ENCODE measurements at places on chromosomes 5 and 9.

DNA sequence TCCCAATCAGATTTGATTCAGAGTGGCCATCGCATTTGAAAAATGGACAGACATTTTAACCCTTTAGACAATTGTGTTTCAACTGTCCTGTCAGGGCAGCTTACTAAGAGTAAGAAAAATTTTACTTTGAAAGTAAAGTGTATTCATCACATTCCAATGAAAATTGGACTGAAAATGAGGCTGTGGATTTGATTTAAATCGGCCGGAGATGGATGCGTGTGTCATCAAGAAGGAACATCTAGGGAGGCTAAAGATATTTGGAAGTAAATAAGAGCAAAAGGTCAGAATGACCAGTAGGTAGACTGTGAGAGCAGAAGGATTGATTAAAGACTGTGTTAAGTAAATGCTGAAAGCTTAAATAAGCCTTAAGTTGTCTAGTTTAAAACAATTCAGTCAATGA is 1.5 kb downstream of the ZCCHC7 start:
- no peak for DNase-seq

GRCh38 chr5:116492016-116492623 is 82.5 kb downstream of the SEMA6A start:
- DNase-seq, result no peak

DNA sequence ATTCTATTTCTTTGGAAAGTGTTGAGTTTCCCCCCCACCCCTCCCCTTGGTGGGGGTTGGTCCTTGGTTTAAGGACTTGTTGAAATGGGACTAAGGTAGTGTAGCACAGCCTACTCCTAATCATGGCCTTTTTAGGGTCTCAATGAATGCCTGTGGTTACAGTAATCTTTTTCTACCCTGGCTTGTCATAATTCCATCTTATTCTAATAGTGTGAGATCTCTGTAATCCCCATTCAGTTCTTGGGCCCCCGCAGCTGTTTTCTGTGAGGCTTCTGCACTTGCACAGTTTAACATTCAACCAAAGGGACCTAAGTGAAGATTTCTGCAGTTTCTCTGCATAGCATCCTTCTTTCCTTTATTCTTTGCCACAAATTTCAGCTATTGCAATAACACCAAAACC is 30.7 kb downstream of the TNFSF15 start:
- no peak for DNase-seq

DNA sequence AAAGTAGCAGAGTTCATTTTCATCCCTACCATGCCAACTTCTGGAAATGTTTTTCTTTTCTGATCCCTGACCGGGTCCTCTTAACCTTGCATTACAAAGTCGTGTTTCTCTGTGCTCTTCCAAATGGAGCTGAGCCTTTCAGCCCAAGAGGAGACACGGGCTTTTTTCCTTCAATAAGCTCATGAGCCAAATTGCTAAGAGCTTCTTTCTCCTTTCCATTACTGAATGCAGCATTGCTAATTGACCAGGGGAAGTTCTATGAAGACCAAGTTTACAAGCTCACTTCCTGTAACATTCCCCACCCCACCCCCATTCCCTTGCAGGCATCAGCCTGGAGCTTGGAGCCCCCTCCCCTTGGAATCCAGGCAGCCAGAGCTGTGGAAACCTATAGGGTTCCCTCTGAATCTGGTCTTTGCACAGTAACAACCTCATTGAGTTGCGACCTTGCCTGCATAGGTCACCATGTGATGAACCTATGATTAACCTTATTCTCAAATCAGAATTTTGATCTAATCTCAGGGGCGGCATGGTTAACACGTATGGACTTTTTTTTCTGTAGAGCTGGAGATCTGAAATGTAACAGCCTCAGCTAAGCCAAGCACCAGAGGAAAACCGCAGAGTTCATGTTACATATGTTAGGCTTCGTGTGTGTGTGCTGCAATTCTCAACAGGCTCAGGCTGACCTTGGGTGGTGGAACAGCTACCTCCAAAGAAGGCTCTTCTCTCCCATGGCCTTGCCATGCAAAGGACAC is 395.7 kb upstream of the ZNF462 start:
- DNase-seq, result no peak

GRCh38 chr5:105903069-105903468 is 1767.7 kb downstream of the EFNA5 start:
- DNase-seq, result no peak

DNA sequence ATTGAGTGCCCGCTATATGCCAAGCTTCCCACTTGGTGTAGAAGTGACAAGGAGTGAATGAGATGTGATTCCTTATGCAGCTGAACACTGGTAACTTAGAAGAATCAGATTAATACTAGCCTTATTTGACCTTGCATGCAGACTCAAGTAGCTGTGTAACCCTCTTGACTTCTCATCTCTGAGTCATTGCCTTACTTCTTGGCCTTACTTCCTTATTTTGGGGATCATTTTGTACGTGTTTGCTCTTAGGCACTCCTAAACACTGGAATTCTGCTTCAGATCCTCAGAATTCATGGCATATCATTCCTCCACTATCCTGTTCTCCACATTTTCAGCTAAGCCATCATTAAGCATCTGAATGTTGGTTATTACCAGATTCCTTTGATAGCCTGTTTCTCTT is 948.9 kb upstream of the ARRDC3 start:
- DNase-seq, result no peak

DNA sequence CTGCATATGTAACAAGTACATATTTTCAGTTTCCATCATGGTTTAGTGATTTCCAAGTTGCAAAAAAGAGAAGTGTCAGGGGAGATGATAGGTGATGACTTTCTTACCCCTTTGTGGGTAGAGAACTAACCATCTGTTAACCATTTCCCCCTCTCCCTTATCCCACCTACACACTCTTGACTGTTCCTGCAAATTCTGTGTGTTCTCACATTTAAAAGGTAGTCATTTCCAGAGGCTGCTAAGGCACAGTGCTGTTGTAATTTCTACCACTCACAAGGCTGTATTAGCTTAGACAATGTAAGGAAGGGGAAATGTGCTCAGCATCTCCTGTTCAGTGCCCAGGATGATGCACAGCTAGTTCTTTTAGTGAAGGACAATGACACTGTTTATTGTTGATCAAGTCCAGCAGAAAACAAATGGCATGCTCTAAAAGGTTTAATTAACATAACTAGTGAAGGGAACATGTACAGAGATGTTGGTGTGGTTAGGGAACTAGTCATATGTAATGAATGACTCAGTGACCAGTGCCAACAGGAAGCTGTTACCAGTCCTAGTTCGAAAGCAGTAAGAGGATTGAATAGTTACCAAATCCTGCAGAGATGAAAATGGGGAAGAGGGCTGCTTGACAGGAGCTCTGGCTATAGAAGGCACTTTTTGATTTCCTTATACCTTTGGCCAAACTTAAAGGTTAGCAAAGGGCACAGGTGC is 165.1 kb downstream of the PLK2 start:
- DNase-seq, result no peak

All from stimulated activated CD4-positive, alpha-beta T cell treated with anti-CD3 and anti-CD28 coated beads, Interleukin-2, amount 100 ng/mL, for 24 hours (primary cell).